Fibroblast of skin of left biceps (primary cell): ENCODE measurements at places on chromosomes 7 and 10.

DNA sequence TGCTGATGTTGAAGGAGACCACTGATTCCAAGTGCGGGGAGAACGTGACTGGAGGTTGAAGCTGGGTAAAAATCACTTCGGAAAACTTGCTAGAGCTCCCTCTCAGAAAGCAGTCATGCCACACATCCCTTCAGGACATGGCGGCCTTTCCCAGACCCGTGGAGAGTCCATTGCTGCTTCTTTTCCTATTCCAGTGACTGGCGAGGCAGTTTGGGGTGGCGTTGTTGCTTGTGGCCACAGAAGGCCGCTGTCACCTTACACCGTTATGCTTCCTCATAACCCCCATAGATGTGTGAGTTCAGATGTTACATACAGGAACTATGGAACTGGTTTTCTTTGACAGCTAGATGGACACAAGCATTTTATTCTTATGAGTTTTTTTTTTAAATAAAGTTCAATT is 235.6 kb upstream of the POM121L12 start:
- no peak for DNase-seq

DNA sequence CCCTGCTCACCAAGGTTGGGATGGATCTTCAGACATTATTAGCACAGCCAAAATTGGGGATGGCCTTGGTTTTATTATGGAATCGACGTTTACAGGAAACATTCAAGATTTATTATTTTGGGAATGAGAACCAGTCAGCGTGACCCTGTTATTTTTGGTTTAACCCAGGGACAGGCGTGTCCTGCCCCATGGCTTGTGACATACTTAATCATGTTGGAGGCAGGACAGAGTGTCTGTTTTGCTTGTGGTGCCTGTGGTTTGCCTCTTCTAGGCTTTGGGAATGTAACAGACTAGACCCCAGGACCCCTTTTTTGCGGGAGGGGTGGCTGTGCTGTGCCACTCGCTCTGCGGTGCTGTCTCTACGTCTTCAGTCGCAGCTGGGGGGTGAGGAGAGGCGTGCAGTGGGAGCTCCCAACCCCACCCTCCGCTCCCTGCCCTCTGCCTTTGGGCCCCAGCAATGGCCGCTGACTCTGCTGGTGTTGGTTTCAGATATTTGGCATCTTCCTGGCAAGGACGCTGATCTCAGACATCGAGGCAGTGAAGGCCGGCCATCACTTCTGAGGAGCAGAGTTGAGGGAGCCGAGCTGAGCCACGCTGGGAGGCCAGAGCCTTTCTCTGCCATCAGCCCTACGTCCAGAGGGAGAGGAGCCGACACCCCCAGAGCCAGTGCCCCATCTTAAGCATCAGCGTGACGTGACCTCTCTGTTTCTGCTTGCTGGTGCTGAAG is 20.1 kb upstream of the SH2D4B start:
- no peak for DNase-seq

GRCh38 chr10:52129410-52130178 is 184.5 kb upstream of the DKK1 start:
- no peak for DNase-seq

GRCh38 chr7:33753881-33754525 is 151.3 kb upstream of the BMPER start:
- no peak for DNase-seq

DNA sequence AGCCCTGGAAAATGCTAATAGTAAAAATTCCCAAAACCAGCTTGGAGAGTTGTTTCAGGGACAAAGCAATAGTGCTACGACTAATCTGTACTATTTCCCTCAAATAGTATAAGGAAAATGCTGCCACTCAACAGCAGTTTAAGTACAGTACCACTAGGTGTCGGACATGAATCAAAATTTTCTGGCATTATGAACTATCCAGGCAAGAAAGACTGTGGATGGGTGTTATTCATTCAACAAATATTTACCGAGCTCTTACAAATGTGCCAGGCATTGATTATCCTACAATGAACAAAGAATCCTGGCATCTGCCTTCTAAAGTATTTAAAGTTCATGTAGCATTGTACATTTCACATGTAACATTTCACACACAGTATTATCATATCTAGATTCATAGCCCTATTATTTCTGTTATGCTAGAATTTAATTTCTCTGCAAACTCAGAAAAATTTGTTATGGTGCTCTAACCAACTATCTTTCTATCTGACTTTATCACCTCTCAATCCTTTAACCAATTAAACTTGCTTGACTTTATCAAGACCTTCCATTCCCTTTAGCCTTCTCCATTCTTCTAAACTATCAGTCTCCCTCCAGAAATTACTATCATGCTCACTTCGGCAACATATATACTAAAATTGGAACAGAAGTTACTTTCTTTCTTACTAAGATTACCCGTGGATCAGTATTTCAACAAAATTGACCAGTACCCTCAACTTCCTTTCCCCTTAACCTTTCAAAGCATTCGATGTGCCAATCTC is 80.6 kb downstream of the ARHGAP21 start:
- DNase-seq: peak; percentile 70

GRCh38 chr7:37342688-37343471 is 105.8 kb downstream of the ELMO1 start:
- DNase-seq: no peak

- no peak for DNase-seq
These were observed 77.1 kb downstream of the GRID1 start for GRCh38 chr10:86289577-86289868.

- DNase-seq: no peak
These were observed 48.4 kb upstream of the FHIP2A start for GRCh38 chr10:114773197-114773532.

DNA sequence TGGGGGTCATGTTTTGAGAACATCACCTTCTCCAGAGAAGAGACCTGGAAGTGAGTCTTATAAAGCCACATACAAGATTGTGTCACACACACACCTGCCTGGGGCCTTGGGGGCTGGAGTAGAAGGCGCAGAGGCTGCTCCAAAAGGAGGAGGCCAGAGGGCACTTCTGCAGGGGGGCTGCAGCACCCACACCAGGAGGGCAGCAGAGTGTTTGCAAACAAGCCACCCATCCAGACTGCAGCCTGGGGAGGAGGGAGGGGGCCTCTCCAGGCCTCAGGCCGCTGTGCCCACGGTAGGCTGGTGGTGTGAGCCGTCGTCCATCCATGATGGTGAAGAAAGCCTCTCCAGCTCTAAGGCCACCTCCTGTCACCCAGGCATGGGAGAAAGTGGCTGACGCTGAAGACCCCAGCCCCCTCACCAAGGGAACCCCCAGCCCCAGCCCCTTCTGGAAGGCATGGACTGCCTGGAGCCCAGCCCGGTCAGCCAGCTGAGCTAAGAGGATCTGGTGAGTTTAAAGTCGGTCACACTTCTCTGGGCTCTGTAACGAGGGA is 77.5 kb downstream of the FOXL3 start:
- DNase-seq: no peak

- no peak for DNase-seq
These were observed 63.6 kb upstream of the FZD8 start for GRCh38 chr10:35705671-35706070.
